ENCODE measurements at places on chromosomes 2 and 18.

DNA sequence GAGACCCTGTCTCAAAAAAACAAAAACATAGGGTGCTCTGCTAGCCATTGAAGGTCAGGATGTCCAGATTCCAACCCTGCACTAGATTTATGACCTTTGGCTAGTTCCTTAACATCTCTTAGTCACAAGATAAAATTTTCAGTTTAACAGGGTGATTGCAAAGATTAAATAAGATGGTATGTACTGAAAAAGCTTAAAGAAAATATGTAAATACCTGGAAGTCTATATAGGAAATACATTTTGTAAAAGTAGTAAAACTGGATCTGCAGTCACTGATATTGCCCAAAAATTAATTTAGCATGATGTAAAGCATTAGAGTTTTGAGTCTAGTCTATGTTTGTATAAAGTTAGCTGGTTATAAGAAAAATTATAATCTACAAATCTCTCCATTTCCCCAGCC lies 5.4 kb upstream of the COX7A2L start:
- DNase-seq, result no peak

GRCh38 chr2:5618271-5618670 lies 73.9 kb upstream of the SOX11 start:
- no peak for DNase-seq

DNA sequence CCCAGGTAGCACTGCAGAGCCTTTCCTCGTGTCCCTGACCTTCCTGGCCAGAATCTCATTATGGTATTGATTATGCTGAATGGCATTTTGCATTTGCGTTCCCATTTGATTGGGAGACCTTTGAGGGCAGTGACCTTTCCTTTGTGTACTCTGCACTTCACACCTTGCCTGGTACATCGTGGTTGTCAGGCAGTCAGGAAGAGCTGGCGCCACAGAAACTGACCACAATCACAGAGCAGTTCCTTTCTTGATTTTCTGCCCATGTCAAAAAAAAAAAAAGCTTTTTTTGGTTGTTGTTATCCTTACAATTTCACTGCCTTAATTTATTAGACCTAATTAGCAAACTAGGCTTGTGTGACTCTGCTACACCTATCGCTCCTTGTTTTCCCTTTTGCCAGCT lies 8.9 kb upstream of the KLHL29 start:
- no peak for DNase-seq

DNA sequence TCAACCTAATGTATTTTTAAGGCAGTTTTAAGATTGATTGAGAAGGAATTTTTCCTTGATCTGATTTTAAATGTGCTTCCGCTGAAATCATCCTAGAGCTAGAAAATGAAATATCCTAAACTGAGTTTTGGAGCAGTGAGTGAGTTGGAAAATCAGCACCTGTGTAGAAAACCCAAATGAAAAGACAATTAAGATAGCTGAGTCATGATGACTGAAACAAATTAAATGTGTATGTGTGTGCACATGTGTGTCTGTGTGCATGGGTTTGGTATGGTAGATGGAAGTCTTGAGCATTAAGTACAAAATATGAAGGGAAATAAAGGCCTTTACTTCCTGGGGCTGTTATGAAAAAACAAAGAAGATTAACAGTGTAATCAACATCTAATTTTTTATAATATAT lies 394.6 kb upstream of the MAP2 start:
- DNase-seq, result no peak

GRCh38 chr2:85439025-85439472 lies 20.5 kb downstream of the SH2D6 start:
- DNase-seq, result no peak

DNA sequence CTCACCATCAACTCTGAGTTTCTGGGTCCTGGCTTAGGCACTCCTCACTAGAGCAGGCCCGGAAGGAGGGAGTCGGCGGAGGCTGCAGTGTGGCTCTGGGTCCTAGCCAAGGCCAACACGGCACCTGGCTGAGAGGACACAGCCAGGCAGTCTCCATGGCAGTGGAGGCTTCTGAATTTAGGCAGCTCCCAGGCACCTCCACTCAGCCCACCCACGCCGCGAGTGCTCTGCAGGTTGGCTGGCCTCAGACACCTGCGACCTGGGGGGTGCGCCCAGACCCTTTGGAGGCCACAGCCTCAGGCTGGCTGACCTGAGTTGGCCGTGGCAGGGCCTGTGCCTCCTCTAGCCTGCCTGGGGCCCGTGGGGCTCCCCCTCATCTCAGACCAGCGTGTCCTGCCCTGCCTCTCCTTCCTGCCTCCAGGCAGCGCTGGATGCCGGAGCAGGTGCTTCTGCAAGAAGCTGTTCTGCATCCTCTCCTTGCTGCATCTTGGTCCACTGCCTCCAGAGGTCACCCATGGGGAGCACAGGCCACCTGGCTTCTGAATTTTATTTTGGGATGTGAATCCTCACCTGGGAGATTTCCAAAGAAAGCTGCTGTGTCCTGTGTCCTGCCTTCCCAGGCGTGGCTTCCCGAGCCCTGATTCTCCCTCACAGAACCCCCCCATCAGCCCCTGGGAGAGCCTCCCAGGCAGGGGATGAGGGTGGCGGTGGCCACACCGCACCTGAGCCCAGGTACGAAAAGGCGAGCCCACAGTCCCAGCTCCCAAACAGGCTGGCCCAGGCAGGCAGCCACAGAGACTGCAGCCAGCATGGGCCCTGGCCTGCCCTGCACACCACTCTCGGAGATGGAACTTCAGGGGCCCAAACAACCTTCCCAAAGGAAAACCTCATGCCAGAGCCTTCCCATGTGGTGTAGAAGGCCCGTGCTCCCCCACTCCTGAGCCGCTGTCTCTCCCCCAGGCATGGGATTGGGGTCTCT lies 23.4 kb downstream of the AQP12A start:
- DNase-seq, result no peak

DNA sequence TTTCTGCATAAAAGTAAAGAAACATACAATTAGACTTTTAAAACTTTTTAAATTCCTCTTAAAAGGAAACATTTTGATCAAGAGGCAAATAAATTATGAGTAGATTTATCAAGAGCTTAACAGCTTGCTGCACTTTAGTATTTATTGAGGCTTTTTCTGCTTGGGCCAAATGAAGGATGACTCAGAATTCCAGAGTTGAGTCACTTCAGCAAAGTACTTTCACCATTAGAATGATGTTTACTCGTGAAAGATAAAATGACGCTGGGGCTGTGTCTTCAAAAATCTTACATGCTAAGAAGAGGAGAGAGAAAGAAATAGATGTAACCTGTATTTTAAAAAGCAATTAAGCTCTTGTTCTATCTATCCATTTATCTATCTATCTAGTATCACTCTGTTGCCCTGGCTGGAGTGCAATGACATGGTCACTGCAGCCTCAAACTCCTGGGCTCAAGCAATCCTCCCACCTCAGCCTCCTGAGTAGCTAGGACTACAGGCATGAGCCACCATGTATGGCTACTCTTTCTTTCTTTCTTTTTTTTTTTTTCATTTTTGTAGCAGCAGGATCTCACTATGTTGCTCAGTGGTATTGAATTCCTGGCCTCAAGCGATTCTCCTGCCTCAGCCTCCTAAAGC lies 75.3 kb upstream of the RIOK3 start:
- DNase-seq, result no peak

- no peak for DNase-seq
These were observed 35.0 kb downstream of the BMPR2 start for GRCh38 chr2:202411097-202411496.

GRCh38 chr2:113098041-113098440 lies 29.4 kb upstream of the IL1RN start:
- DNase-seq, result no peak

- DNase-seq, result no peak
These were observed 22.6 kb downstream of the STK17B start for GRCh38 chr2:196148736-196149135.

DNA sequence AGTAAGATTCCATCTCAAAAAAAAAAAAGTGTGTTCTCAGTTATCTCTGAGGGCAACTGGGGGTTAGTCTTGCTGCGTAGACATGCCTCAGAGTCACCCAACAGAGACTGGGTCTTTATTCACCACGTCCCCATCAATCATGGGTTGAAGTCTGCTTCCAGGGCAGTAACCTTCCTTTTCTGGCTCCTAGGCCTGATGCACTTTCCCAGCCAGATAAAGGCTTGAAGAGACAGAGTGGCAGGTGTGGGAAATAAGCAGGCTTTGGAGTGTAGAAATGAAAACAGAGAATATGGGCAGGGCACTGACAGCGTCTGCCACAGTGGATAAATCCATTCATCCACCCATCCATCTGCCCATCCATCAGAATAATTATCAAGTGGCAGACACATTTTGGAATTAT lies 134.1 kb upstream of the LGALSL start:
- DNase-seq, result no peak

DNA sequence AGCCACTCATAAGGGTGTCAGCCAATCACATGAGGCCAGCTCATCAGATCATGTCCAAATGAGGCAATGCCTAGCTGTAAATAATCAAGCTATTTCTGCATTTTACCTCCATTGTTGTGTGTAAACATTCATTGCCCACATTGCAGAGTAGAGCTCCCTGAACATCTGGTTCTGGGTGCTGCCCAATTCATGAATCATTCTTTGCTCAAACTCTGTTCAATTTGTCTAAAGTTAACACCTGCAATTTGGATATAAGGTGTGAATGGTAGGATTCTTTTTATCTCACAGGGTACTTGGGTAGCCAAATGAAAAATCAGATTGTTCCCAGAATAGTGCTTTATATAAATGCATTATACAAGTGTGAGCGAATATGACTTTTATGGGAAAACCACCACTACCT lies 345.5 kb upstream of the NT5C1B start:
- DNase-seq, result no peak

Measured in CD8-positive, alpha-beta memory T cell (primary cell).